Naive thymus-derived CD8-positive, alpha-beta T cell (primary cell): ENCODE measurements at places on chromosomes 6 and 20.
A peak's percentile ranks its signal among the peaks of the same experiment; 100 is the strongest.

GRCh38 chr6:130557481-130558112 lies 191.8 kb downstream of the TMEM200A start:
- H3K27me3 ChIP-seq = no peaks in the 10 kb centered on the region
- DNase-seq = no peak
- H3K27ac ChIP-seq = no peak overlapping the region

- peak overlapping the region; percentile 75 for H3K4me3 ChIP-seq
- no peaks in the 10 kb centered on the region for H3K36me3 ChIP-seq
- H3K4me1 ChIP-seq = peaks cover 13% of the 10 kb centered on the region
- DNase-seq = no peak
These were observed 693 bp downstream of the FAM50B start for GRCh38 chr6:3849681-3850450.

DNA sequence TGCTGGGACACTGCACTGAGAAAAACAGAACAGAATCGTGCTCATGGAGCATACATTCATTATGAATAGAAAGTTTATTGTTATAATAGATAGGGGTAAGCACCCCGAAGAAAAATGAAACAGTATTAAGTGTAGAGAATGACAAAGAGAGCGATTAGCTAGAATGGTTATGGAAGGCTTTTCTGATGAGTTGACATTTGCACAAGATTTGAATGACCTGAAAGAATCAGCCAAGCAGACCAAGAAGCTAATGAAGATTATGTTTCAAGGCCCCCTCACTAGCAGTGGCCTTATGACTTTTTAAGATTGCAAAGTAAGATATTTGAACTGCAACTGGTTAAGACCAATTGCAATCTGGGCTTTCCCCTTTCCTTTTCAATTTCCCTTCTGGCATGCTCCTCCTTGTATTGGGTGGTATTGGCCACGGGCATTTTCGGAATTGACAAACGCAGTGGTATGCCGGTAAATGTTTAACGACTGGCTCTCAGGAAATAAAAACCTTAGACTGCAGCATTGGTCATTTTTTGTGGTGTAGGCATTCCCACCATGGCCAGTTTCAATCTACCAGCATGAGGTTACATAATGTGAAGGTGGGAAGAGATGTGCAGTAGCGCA lies 120.0 kb upstream of the CITED2 start:
- no peaks in the 10 kb centered on the region for H3K27me3 ChIP-seq
- H3K27ac ChIP-seq = no peak overlapping the region
- DNase-seq = no peak
- peaks cover 7% of the 10 kb centered on the region for H3K4me1 ChIP-seq
- no peaks in the 10 kb centered on the region for H3K36me3 ChIP-seq

- H3K36me3 ChIP-seq = peaks cover 4% of the 10 kb centered on the region
- no peaks in the 10 kb centered on the region for H3K4me1 ChIP-seq
- no peak overlapping the region for H3K4me3 ChIP-seq
- H3K27me3 ChIP-seq = peaks cover 9% of the 10 kb centered on the region
- no peak overlapping the region for H3K27ac ChIP-seq
These were observed 97.0 kb upstream of the MAN1A1 start for GRCh38 chr6:119446609-119447008.

- no peak overlapping the region for H3K4me3 ChIP-seq
- H3K27ac ChIP-seq = no peak overlapping the region
- H3K4me1 ChIP-seq = no peaks in the 10 kb centered on the region
These were observed 9.6 kb downstream of the KLHL32 start for GRCh38 chr6:96934087-96934486.

DNA sequence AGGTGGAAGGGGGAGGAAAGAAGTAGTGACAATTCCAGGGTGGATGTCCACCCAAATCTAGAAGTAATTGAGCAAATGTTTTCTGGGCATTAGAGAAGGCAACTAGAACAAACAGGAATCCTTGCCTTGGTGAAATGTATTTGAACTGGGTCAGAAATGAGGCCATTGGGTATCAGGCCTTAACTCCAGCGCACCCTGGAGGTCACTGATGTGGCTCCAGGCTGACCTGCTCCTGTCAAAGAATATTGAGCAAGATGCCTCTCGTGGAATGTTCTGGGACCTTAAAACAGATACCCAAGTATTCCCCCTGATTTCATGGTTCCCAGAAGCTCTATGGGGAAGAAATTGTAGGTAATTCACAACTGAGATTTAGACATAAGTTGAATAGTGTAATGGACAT lies 6.9 kb downstream of the HLA-DPB1 start:
- H3K27ac ChIP-seq = no peak overlapping the region
- H3K4me3 ChIP-seq = no peak overlapping the region
- no peak for DNase-seq

- no peaks in the 10 kb centered on the region for H3K4me1 ChIP-seq
- DNase-seq = no peak
- H3K4me3 ChIP-seq = no peak overlapping the region
- no peaks in the 10 kb centered on the region for H3K36me3 ChIP-seq
These were observed 394.9 kb downstream of the MAFB start for GRCh38 chr20:40294175-40294574.

DNA sequence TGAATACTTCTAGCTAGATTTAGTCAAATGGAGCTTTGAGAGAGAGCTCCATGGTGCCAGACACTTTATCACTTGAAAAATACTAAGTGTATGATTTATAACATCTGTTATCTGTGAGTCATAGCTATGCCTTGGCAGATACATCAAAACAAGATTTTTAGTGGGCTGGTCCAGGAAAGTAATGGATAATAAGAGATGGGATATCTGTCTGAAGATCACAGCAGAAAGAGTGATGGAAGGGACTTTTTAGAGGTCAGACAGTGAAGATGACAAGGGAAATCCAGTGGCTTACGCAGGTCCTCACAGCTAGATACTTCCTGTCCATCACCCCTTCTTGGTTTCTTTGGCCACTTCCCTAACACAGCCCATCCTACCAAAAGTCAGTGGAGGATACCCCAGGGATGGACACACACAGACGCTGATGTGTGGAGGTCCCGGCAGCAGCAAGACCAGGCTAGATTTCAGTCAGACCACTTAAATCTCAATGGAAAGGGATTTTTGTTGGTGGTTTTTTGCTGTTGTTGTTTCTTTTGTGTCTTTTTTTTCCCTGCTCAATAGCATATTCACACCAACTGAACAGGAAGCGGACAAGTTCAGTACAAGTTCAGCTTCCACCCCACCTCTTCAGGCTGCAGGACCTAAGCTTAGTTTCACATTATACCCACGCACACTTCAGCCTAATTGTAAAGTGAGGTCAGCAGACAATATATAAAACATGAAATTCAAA lies 209.3 kb downstream of the ALDH8A1 start:
- DNase-seq = no peak
- no peaks in the 10 kb centered on the region for H3K4me1 ChIP-seq
- peaks cover 16% of the 10 kb centered on the region for H3K27me3 ChIP-seq
- no peak overlapping the region for H3K4me3 ChIP-seq
